LNCaP clone FGC (cell line): ENCODE measurements at places on chromosomes 2 and 18.

DNA sequence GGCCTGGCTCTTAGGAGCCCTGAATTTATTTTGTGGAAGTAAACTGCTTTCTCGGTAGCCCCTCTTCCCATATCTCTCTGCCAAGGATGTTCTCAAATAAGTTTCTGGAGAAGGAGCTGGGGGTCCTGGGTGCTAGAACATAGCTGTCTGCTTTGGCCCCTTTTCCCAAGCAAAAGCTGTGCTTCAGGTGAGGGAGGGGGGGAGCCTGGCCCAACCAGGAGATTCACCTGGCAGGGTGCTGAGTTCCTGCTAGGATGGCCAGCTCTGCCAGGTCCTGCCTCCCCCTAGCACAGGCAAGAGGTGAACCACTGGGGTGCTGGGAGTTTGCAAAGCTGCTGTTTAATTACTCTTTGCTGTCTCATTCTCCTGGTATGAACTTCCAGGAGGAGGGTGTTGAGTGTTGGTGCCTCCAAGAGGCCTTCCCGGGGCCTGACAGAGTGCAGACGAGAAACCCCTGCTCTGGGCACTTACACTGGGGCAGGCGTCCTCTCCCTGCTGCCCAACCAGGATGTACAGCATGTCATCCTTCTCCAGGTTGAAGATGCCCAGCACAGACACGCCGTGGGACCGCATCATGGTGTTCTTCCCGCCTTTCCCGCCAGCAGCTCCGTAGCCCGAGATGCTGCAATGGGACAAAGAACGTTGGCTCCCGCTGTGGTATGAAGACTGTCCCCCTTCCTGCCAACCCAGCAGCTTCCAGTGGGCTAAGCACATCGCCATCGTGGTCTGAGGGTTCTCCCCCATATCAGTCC lies 124.2 kb downstream of the CLIP4 start:
- DNase-seq: no peak

GRCh38 chr2:112542984-112543661 lies 858 bp downstream of the POLR1B start:
- DNase-seq: no peak

- no peak for DNase-seq
These were observed 3.1 kb downstream of the NFE2L2 start for GRCh38 chr2:177261116-177262060.

DNA sequence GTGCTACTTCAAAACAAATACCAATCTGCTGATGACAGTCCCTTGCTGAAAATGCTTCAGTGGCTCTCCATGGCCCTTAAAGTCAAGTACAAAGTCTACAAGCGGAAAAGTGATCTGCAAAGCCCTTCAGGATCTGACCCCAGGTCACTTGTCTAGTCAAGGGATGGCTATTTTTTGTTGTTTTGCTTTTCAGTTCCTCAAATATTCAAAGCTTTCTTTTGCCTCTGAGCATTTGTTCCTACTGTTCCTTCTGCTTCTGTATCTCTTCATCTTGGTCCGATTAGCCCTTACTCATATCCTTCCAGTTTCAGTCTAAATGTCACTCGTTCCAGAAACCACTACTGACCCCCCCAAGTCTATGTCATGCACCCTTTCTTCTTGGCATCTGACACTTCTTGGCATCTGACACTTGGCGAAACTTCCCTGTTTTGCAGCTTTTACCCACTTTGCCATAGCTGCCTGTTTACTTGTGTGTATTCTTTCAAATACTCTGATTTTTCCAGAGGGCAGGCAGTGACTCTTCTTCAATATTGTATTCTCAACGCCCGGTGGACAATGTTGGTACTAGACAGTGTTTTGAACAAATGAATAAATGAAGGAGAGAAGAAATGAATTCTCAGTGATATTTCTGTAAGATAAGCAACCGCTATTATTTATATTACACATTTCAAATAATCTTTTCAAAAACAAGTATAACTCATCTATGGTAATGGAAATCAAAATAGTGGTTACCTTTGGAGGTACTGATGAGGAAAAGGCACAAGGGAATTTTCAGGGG lies 175.9 kb upstream of the FN1 start:
- DNase-seq: no peak

GRCh38 chr18:31065036-31065773 lies 22.7 kb upstream of the DSC3 start:
- no peak for DNase-seq

DNA sequence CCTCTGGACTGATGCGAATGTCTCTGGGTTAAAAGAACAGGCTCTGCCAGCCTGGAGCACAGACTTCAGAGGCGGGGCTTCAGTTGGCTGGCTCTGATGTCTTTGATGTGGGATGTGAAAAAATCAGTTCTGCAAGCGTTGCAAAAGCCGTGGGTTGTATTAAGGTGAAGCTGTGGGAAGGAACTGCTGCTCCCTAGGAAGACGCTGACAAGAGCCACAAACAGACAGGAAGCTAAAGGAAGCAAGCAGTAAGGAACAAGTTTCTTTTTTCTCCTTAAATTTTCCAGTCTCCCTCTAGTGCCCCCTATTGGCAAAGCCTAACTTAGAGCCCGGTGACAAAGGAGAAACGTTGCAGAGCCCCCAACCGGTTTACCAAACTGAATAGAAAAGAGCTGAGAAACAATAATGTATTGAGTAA lies 239.0 kb downstream of the CCDC178 start:
- no peak for DNase-seq

DNA sequence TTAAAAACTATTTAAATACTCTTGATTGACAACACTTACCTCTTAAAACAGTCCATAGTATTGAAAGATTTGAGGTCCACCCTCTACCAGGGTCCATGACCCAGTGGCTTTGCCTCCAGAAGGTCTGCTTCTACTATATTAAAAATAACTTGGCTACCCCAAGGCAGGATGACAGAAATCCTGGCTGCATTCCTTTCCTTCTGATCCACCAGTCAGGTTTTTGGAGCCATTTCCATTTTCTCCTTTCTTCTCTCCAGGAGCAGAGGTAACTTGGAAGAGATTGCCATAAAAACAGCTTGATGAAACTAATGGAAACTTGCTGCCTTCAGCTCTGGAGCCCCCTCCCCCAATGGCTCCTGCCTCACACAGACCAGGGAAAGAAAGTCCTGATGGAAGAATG lies 2.6 kb upstream of the FAM171B start:
- DNase-seq: no peak

GRCh38 chr2:102346381-102347130 lies 9.0 kb upstream of the IL18R1 start:
- DNase-seq: no peak

GRCh38 chr2:16853088-16853487 lies 187.5 kb upstream of the CYRIA start:
- no peak for DNase-seq

DNA sequence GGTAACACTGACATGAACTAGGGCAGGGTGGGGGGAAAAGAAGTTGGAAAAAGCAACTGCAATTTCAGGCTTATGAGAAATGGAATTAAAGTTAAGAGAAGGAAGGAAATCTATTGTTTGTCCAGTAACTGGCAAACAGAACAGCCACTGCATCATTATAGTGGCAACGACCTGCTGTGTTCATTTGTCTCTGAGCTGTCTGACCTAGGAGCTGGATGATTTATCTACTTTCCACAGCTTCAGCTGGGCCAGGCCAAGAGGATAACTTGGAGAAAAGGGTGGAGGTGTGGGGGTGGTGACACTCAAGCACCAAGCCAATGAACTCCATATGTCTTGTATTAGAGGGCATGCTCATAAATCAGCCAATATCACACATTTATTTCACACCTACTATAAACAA lies 291.5 kb upstream of the KLHL29 start:
- no peak for DNase-seq

- no peak for DNase-seq
These were observed 3.7 kb upstream of the SPEG start for GRCh38 chr2:219430633-219431615.

DNA sequence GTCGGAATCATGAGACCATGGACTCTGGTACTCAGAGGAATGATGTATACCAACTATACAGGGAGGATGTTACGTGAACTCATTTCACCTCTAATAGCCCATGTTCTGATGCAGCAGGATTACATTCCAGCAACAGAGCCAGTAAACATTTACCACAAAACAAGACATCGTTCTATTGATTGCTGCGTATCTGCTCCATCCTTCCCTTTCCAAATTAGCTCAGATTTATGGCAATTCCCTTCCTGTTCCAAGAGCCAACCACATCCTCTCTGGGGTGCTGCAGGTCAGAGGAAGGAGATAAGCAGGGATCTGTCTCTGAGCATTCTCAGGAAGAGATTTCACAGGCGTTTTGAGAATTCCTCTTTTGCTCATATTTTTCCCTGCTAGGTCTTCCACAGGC lies 98.3 kb downstream of the KLF7 start:
- DNase-seq: no peak

DNA sequence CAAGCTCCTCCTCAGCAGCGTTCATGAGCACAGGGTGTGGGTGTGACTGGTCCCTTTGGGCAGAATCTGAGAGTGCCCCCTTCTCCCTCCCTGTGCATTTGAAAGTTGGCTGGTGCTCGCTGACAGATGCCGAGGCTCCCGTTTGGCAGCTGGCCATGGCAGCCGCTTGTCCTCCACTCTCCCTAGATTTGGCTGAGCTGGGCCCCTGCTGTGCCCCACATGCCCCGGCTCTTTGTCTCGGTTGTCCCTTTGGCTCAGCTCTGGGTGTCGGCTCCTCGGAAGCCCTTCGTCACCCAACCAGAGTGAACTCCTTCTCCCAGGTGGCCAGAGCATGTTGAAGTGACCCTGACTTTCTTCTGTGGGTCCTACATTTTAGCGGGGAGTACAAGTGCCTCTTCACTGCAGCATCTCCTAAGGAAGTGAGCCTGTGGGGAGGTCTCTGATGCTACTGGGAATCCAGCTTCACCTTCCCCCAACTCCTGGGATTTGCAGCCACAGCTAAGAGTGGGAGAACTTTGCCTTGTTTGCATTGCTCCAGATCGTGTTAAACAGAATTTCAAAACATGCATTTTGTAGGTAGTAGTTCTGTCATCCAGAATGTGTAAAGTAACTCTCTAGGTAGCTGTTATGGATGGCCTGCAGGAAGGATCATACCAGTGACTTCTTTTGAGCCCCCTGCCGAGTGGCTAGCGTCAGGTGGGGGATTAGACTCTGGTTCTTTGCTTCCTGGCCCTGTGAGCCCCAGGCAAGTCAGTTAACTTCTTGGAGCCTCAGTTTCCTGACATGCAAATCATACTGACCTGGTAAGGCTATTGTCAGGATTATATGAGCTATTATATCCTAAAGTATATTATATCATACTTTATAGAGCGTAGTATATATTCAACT lies 24.2 kb downstream of the HPCAL1 start:
- DNase-seq: no peak

DNA sequence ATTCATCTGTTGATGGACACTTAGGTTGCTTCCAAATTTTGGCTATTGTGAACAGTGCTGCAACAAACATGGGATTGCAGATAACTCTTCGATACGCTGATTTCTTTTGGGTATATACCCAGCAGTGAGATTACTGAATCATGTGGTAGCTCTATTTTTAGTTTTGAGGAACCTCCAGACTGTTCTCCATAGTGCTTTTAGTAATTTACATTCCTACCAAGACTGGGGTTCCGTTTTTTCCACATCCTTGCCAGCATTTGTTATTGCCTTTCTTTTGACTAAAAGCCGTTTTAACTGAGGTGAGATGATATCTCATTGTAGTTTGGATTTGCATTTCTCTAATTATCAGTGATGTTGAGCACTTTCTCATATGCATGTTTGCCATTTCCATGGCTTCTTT lies 200.3 kb downstream of the MBD5 start:
- DNase-seq: no peak

- DNase-seq: peak; percentile 1
These were observed 15.9 kb upstream of the C1QL2 start for GRCh38 chr2:119174216-119174992.

- no peak for DNase-seq
These were observed 19.8 kb downstream of the GPC1 start for GRCh38 chr2:240455272-240455646.

- no peak for DNase-seq
These were observed 22.8 kb downstream of the ASAP2 start for GRCh38 chr2:9229470-9229820.
